HepG2 (cell line): ENCODE measurements at places on chromosomes 7 and 10.

GRCh38 chr10:80324086-80324485, 32.5 kb downstream of the DYDC1 start:
- H3K4me3 ChIP-seq = no peak overlapping the region
- no peaks in the 10 kb centered on the region; the same call in 1 of the 2 replicates for H3K27me3 ChIP-seq

DNA sequence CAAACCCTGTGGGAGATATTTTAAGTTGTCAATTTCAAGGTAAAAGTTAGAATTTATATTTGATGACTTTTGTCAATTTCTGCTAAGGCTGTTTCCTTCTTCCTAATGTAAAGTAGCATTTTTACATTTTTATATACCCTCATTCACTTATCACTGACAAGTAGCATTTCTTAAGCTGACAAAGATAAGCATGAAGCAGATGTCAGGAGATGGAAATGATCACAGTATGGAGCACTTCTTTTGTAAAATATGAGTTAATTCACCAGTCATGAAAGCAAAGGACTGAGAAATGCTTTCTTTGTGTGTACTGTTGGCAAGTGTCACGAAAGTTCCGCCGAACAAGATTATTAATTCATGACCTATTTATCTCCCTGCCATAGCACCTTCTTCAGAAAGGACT, 503.9 kb downstream of the DNAJB9 start:
- H3K4me3 ChIP-seq = no peak overlapping the region
- no peaks in the 10 kb centered on the region for H3K4me1 ChIP-seq
- DNase-seq = no peak
- no peak overlapping the region for H3K27ac ChIP-seq

- no peaks in the 10 kb centered on the region for H3K36me3 ChIP-seq
- H3K4me3 ChIP-seq = no peak overlapping the region
- peaks cover 12% of the 10 kb centered on the region for H3K4me1 ChIP-seq
- DNase-seq = peak; percentile 84
- no peaks in the 10 kb centered on the region for H3K27me3 ChIP-seq
- no peak overlapping the region for H3K27ac ChIP-seq
These were observed 319.8 kb upstream of the PHYHIPL start for GRCh38 chr10:58856508-58857240.

DNA sequence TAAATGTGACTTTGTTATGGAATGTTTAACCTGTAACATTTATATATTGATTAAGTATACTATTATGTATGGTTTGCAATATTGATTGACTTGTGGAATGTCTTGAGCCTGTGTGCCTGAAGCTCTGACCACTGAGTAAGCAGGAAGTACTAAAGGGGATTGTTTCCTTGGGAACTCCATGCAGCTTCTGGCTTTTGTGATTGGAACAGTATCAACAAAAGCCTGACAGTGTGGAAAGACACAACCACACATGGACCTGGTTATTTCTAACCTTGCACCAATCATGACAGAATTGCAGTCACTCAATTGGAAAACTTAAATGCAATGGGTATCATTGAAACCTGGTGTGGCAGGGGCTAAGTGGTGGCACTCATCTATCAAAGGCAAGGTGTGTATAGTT, 45.5 kb upstream of the PIK3CG start:
- no peaks in the 10 kb centered on the region for H3K27me3 ChIP-seq
- no peak overlapping the region for H3K27ac ChIP-seq
- DNase-seq = no peak
- H3K4me1 ChIP-seq = no peaks in the 10 kb centered on the region

GRCh38 chr7:129045682-129046081, 9.2 kb downstream of the TNPO3 start:
- no peak for DNase-seq
- peaks cover 23% of the 10 kb centered on the region; the same call in 2 of the 3 replicates for H3K36me3 ChIP-seq
- no peak overlapping the region for H3K27ac ChIP-seq
- H3K27me3 ChIP-seq = no peaks in the 10 kb centered on the region
- H3K4me3 ChIP-seq = no peak overlapping the region

DNA sequence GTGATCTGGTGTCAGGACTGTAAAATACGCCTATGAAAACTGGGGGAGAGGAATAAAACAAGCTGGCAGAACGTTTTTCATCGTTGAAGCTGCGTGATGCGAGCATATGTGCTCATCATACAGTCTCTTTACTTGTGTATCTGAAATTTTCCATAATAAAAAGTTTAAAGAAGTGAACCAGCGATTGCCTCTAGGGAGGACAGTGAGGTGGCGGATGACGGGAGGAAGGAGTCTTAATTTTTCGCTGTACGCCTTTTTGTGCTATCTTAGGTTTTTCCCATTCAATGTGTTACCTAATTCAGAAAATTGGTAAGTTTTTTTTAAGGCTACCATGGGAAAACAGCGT, 891 bp upstream of the WAPL start:
- H3K4me3 ChIP-seq = peak overlapping the region; percentile 79
- no peaks in the 10 kb centered on the region; the same call in 2 of the 3 replicates for H3K27me3 ChIP-seq
- no peak for DNase-seq
- peaks cover 52% of the 10 kb centered on the region for H3K4me1 ChIP-seq
- H3K36me3 ChIP-seq = 0 out of 3 replicates have a peak, but pooled peaks cover 4% of the 10 kb centered on the region

- DNase-seq = no peak
- H3K27me3 ChIP-seq = no peaks in the 10 kb centered on the region
- no peak overlapping the region for H3K27ac ChIP-seq
- H3K4me1 ChIP-seq = no peaks in the 10 kb centered on the region
- H3K4me3 ChIP-seq = no peak overlapping the region
These were observed 61.3 kb downstream of the XPNPEP1 start for GRCh38 chr10:109862041-109862440.
